CD8-positive, alpha-beta memory T cell (primary cell): ENCODE measurements at places on chromosomes 2 and 18.

- DNase-seq = no peak
Observed at GRCh38 chr18:63379639-63379962, 12.6 kb upstream of the KDSR start.

DNA sequence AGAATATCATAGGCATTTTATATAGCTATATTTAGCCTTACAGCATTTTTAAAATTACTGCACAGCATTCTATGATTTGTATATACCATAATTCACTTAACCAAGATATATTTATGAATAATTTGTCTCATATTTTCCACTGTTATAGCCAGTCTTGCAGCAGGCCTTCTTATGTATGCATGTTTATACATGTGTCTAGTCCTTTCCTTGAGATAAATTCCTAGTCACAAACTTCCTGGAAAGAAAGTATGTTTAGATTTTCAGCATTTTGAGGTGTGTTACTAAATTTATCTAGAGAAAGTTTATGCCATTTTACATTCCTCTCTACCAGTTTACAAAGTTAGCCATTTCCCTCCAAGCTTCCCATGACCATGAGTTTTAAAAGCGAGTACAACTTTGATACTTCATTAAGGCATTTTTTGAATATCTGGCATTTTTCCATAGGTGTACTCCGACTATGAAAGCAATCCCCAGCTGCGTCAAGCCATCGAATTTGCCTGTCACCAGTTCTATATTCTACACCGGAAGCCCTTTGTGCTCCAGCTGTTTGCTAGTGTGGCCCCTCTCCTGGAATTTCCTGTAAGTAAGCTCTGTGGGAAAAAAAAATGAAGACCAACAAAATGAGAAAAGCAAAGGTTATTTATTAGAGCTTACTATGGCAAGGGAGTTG lies 59.4 kb upstream of the RPE start:
- no peak for DNase-seq

GRCh38 chr2:191740759-191741158 lies 62.8 kb downstream of the NABP1 start:
- DNase-seq = no peak

GRCh38 chr18:12463191-12463590 lies 55.5 kb downstream of the PRELID3A start:
- no peak for DNase-seq

- DNase-seq = no peak
Observed at GRCh38 chr2:154370873-154371272, 327.6 kb upstream of the KCNJ3 start.

DNA sequence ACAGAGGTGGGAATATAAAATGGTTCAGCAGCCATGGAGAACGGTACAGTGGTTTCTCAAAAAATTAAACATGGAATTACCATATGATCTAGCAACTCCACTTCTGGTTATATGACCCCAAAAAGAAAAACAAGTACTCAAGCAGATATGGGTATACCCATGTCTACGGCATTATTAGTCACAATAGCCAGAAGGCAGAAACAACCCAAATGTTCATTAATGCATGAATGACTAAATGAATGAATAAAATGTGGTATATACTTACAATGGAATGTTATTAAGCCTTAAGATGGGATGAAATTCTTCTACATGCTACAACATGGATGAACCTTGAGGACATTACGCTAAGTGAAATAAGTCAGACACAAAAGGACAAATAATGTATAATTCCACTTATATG lies 266.8 kb upstream of the FBXO11 start:
- no peak for DNase-seq
